ENCODE measurements at places on chromosomes 12 and 14. TPM values are rescaled to one million over a fixed set of nuclear protein-coding genes. Genes with fewer than 3 reads are reported as not detected.

DNA sequence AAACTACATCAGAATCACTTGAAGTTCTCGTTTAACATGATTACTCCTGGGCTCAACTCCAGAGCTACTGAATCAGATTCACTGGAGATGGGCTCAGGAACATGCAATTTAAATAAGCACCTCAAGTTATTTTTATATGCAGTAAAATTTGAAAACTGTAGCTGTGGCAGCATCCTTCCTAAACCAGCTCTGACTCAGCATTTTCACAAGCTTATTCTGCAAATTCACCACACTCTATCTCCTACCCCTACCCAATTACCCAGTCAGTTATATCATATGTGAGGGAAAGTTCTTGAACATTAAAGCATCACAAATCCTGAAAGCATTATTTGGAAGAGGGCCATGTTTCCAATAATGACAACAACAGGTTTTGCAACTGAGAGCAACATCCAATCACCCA, 24.2 kb upstream of the LRRC9 start:
- DNase-seq: no peak

DNA sequence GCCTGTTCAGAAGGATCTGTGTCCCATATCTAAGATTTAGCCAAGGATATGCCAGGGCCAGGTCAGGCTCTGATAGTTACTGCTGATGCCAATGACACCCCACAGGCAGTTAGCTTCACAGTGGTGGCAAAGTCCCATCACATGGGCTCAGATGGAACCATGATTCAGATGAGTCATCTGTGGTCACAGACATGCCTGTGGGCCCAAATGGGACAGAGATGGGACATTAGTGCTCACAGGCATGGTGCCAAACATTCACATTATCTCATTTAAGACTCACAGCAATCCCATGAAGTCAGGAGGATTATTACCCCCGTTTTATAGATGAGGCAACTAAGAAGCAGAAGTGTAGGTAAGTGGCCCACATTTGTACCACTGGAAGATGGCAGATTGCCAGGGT, 207.8 kb downstream of the DPF3 start:
- no peak for DNase-seq

Gene KRT2
- total RNA-seq: not detected

Gene CLEC2A
- total RNA-seq: not detected

Data from renal cortical epithelial cell (primary cell).